ENCODE measurements at places on chromosomes 12 and 14.

DNA sequence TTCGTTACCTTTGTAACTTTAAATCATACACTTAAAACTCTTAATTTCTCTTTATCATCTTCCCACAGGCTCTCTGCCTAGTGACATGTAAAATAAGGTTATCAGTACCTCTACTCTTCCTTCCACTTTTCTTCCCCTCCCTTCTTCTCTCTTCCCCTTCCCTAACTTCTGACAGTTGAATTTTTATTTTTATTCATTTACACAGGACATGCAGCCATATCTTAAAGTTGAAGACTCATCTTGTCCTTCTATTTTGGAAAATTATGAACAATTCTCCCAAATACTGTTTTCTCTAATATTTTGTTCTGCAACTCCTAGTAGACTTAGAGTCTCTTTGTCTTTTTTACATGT, 263.9 kb downstream of the FBXL14 start:
- DNase-seq = no peak

DNA sequence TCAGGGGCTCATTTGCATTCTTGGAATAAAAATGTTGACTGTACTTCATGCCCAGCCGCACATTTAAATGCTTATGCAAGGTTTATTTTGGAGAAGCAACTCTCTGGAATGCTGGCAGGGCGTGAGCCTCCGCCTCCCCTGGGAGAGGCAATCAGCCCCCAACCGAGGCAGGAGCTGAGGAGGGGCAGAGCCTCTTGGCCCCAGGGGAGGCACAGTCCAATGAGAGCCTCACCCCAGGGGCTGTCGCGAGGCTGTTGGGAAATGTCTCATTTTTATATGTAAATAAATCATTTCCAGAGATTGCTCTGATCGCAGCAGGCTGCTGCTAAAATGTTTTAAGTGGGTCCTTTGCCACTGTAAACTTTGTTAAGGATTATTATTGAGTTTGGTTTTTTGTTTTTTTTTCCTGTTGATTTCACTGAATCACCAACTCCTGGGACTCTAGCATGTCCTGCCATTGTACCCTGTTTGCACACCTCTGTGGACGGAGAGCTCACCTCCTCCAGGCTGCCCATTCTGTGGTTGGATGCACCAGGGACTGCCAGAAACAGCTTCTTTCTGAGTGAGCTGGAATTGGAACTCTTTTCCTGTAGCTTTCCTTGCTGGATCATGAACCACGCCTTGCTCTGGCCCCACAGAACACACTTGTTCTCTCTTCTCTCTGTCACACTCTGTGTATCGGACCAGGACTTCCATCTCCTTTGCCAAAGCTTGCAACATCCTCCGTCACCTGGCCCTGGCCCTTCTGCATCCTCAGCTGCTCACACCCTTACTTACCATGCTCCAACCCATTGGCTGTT, 46.9 kb upstream of the FAM181A start:
- DNase-seq = no peak

DNA sequence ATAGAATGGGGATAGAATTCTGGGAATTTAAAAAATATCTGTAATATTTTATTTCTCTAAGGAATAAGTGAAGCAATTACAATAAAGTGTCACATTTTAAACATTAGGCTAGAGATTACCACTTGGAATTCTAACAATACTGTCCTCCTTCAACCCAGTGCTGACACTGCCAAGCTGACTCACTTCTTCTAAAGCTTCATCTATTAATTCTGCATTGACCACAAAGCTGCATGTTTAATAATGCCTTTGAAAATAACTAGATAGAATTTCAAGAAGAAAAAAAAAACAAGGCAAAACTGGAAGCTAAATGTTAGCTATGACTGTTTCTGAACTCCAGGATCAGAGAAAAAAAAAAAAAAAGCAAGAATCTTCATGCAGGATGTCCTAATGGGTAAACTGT, 970.7 kb upstream of the FBXO33 start:
- DNase-seq = no peak

DNA sequence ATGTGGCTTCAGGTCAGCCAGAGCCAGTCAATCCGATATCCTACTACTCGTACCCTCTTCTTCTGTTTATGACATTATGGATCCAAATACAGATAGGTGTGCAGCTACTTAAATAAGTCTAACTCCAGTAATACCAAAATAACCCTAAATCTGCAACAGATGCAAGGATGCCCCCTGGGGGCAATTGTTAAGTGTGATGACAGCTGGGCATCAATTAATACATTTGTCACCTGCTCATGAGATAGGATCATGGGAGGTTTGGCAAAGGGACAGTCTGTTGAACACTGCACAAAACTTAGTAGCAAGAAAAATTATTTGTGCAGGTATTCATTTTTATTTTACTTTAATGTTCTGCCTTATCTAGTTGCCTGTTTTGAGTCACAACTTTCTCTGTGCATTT, 83.2 kb downstream of the SLC38A6 start:
- DNase-seq = no peak

DNA sequence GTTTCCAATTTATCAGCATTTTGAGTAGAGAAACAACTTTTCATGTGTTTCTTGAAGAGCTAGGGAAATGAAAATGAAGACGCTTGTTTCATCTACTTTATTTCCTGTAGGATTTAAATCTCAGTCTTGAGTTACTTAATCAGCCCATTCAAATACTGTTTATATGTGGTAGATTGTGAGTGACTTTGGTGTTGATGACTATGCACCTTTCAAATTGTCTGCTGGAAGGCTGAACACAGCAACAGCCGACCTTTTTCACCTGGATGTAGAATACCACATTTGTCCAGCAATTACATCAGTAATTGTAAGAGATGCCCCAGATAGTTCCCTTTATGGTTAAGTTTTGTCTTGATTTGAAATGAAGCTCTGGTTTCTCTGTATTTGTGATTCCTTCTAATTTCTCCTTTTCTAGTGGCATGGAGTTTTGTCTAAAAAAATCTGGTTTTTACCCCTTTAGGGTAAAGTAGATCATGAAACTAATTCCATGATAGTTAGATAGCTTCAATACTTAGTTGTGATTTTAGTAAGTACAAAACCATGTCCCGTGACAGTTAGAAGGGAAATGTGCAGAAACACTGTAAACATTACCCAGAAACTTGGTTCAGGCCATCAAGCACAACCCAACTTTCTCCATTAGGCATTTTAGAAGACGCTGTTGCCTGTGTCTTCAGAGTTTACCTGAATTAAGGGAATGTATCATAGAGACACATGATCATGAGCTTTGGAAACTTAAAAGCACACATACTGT, 165.0 kb downstream of the SRGAP1 start:
- DNase-seq = no peak

GRCh38 chr12:43694879-43695278, 63.7 kb downstream of the PUS7L start:
- no peak for DNase-seq

DNA sequence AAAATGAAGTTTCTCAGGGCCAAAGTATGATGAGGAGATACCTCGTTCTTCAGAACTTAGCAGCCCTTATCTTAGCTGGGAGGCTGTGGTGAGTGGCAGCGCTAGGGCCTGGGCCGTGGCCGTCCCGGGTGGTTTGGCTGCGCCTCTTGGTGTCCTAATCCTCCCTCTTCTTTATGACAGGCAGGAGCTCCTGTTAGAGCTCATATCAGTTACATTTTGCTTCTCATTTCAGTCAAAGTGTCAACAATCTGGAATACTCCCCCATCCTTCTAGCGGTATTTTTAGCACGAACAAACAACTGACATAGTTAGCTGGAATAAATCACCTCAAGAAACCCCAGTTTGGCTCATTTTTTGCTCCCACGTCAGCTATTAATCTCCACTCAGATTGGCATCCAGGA, 188.8 kb downstream of the TTC7B start:
- no peak for DNase-seq

- DNase-seq = no peak
Measured at GRCh38 chr14:100608586-100609330, 21.5 kb upstream of the BEGAIN start.

- DNase-seq = no peak
Measured at GRCh38 chr12:79566452-79567174, 124.2 kb downstream of the PAWR start.

GRCh38 chr12:86914721-86915120, 658.5 kb upstream of the MGAT4C start:
- DNase-seq = peak; percentile 56

GRCh38 chr14:88104710-88105109, 99.8 kb downstream of the GPR65 start:
- DNase-seq = no peak

DNA sequence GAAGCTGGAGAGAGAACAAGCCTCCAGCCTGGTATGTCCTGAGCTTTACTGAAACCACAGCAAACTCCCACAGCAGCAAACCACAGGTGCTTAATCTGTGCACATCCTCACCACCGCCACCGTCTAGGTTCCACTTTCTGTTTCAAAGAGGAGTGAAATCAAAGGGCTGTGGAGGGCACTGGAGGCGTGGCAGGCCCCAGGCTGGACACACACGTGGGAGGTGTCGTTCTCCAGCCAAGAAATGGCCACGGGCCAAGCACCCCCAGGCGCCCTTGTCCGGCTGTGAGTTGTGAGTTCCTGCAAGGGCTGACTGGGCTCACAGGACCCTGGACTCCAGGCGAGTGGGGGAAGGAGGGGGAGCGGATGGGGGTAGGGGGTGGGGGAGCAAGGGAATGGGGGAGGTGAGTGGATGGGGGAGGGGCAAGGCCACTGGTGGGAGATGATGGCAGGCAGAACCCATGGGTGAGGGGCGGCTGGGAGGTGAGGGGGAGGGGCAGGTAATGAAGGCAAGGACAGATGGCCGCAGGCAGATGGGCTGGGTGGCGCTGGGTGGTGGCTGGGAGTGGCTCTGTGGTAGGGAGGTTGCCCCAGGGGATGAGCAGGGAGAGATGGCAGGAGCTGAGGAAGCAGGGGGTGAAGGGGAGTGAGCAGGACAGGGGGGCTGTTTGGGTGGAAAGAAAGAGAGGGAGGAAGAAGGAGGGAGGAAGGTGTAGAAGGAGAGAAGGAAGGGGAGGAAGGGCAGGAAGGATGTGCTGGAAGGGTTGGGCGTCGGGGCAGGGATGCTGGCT, 86.7 kb downstream of the NCOR2 start:
- DNase-seq = peak; percentile 28

- no peak for DNase-seq
Measured at GRCh38 chr12:91333966-91334365, 151.3 kb upstream of the DCN start.

DNA sequence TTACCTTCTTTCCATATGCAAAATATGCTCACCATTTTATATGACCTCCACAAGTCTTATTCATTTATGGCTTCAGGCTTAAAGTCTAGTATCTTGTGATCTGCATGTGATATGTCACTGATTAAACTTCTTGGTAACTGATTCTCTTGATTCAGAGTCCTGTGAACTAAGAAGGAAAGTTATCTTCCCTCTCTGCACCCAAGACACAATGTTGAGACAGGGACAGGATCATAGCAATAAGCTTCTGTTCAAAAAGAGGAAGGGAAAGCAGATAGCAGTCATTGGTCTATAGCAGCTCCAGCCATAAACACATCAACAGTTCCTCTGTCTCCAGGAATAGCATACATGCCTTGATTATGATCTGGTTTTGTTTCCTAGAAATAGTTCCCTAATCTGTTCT, 103.1 kb downstream of the UNC79 start:
- DNase-seq = no peak

DNA sequence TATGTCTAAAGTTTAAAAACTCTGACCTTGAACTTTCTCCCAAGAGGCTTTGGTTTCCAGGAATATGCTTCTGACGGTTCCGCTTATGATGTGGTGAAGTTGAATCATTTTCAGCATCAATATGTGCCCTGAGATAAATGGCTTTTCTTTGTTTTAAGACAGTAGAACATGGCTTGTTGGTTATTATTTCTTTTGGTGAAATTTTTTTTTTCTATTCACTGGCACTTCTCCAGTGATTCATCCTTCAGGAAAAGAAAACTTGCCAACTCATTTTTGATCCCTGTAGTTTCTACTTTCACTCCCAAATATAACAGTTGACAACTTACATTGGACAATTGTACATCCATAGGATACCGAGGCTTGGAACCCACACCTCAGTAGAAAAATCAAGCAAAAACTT, 1301.2 kb upstream of the FLRT2 start:
- DNase-seq = no peak

GRCh38 chr14:39417014-39417413, 15.2 kb downstream of the FBXO33 start:
- no peak for DNase-seq

GRCh38 chr14:24072436-24072835, 1.1 kb downstream of the CPNE6 start:
- no peak for DNase-seq

GRCh38 chr12:64039281-64039871, 182.7 kb downstream of the KICS2 start:
- DNase-seq = peak; percentile 28

DNA sequence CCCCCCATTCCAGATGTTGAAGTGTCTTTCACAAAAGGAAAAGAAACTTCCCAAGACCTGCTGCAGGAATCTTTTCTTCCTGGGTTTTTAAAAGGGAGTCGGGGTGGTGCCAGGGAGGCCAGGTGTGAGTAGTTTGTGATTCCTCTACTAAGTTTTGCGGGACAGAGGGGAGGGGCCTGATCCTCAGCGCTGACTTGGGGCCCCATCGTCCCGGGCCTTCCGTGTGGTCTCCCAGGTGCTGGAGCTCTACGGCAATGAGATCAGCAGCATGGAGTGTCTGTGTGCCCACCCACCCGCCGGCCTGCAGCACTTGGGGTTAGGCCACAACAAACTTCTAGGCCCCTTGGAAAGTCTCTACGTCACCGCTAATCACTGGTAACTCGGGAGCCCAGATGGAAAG, 4.5 kb downstream of the LRRC43 start:
- no peak for DNase-seq

- DNase-seq = no peak
Measured at GRCh38 chr14:103273145-103273744, 60.8 kb upstream of the EIF5 start.

- DNase-seq = no peak
Measured at GRCh38 chr12:95177201-95177768, 40.0 kb downstream of the FGD6 start.

DNA sequence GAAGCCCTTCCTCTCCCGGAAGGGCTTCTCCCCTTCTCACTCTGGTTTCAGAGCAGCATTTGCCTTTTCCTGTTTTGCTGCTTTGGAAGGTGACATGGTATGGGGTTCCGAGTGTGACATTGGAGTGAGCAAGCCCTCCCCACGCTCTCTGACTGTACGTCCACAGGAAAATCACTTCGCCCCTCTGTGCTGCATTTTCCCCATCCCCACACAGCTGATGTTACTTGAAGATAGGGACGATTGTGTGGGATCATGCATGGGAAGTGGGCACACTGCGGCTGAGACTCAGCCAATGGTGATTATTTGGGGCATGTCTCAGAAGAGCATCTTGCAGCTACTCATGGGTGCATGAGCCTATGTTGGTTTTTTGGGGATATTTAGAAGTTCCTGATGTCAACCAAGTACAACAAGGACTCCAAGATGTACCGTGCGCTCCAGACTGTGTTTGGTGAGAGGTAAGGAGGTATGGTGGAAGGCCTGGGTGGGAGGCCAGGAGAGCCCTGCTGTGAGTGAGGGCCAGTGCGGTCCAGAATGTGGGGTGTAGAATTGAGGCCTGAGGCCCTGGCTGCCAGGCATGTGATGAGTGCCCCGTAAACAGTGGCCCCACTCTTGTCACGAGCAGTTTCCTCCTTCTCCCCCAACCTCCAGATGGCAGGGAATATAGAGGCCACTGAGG, 15.1 kb downstream of the CYP46A1 start:
- no peak for DNase-seq
